ENCODE measurements at places on chromosomes 11 and 22.

- DNase-seq = no peak
Measured at GRCh38 chr11:125465255-125465654, 30.8 kb downstream of the FEZ1 start.

- no peak for DNase-seq
Measured at GRCh38 chr11:12785901-12786300, 111.7 kb downstream of the TEAD1 start.

DNA sequence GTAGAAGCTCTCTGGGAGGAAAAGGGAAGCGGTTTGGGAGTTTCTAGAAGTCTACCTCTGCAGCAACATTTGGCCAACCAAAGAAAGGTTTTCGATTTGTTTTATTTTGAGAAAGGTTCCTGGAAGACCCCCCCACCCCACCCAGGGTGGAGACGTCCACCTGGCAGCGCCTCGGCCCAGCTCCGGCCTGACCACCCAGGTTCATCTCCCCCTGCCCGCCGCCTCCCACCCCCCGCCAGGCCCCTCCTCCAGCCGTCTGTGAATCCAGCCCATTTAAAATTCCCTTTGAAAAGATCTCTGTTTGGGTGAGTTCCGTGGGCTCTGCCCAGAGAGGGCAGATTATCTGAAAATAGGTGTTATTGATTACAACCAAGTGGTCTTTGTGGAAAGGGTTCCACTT, 43.3 kb downstream of the KCNJ1 start:
- no peak for DNase-seq

GRCh38 chr11:73612601-73613140, 14.8 kb upstream of the FAM168A start:
- no peak for DNase-seq

DNA sequence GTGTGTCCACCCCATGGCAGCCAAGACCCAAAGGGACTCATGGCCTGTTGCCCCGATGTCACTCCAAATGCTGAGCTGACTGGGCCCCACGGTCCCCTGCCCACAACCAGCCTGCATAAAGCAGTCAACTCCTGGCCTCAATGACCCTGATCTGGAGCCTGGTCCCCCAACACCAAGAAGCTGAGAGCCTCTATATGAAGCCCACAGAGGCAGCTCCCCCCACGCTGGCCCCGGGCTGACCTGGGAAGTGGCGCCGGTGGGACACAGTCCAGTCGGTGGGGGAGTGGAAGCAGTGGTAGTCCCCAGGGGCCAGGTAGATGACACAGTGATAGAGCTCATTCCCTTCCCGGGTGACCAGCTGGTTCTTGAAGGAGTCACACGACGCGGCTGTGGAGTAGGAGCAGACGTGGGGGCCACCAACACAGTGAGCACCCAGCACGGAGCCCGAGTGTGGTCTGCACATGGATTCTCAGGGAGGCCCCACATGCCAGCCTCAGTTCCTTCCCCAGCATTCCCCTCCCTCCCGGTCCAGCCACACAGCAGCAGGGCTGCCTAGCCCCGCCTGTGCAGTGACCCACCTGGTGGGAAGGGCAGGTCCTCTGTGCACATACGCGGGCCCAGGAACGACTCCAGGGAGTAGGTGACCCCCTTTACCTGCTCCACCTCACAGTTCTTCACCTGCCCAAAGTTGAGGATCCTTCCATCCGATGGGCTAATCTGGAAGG, 41.1 kb downstream of the PISD start:
- no peak for DNase-seq

DNA sequence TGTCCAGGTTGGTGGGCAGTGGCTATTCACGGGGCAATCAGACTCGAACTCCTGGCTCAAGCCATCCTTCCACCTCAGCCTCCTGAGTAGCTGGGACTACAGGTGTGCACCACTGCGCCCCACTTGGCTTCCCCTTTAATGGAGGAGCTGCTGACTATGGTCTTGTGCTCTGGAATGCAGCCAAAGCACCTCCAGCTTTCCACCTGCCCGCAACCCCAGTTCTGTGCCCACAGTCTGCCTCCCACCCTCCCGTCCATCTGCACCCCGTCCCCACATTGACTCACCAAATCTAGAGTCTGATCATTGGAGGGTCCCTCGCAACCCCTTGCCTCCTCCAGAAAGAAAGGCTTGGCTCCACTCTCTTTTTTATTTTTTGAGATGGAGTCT, 41.0 kb downstream of the KCNJ4 start:
- DNase-seq = no peak

GRCh38 chr22:30077279-30077880, 2.9 kb upstream of the HORMAD2 start:
- no peak for DNase-seq

DNA sequence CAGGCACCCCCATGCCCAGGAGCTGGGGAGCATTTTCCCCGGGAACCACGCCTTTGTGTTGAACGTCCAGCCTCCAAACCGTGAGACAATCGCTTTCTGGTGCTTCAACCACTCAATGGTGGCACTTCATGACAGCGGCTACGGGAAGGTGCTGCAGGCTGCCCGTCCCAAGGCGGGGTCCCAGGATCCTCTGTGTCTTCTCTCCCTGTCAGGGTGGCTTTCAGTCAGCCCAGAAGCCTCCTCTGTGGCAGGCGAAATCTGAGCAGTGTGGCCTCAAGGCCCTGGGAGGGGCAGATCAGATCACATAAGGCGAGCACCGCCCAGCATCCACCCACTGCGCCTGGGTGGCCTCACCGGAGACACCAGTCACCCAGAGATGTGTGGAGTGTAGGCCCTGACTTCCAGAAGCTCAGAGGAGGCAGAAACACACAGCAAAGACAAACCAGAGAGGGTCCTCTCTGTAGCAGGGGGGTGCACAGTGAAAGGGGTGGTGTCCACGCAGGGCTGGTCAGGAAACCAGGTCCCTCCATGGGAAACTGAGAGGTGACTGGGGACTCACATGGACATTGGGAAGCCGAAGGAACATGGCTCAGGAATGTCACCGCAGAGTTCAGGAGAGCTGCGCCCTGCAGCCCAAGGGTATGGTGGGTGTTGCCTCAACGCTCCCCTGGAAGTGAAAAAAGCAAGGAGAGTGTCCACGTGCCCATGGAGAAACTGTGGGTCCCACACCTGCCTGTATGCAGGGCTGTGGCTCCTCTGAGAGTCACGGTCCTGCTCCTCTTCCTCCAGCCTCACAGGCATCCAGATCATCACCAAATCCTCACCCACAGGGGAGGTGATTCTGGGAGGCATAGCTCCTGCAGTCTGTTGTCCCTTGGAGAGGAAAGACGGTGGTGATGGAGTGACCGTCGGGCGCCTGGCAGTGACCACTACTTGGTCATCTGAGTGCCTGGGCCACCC, 1420.7 kb downstream of the TBC1D22A start:
- no peak for DNase-seq

DNA sequence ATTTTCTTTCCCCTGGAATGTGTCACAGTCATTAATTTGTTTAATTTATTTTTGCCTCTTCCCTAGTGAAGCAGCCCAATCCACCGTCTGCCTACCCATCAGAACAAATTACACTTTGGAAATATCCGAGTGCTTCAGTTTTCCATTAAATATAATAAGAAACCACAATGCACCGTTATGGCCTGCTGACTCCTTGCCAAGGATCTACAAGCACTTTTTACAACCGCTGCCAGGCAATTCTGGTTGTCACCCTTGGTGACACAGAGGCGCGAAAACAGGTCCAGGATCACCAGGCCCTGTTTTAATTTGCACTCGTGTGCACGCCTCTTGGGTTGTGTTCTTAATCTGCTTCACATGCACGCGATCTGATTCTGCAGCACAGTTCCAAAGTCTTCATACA, 43.9 kb downstream of the KIRREL3 start:
- no peak for DNase-seq

DNA sequence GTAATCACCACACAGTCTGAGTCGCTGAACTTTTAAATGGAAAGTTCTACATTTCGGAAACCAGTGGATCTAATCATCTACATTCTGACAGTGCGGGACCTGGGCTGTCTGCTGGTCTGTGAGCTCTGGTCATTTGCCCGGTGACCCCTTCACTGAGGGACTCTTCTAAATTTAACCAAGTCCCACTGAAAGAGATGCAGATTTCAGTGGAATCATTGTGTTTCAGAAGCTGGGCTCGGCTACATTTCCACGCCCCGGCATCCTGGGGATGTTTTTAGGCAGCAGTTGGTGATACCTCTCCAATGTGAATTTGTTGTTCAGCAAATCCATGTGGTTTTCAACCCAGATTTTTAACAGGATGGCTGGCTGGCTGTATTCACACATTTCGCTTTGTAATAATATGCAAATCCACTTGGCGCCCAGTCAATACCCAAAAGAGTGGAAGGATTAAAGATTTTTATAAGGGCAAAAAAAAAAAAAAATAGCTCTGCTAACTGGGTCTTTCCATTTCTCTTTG, 145.5 kb upstream of the RASSF10 start:
- no peak for DNase-seq

GRCh38 chr11:28632338-28632737, 524.1 kb downstream of the METTL15 start:
- DNase-seq = no peak

DNA sequence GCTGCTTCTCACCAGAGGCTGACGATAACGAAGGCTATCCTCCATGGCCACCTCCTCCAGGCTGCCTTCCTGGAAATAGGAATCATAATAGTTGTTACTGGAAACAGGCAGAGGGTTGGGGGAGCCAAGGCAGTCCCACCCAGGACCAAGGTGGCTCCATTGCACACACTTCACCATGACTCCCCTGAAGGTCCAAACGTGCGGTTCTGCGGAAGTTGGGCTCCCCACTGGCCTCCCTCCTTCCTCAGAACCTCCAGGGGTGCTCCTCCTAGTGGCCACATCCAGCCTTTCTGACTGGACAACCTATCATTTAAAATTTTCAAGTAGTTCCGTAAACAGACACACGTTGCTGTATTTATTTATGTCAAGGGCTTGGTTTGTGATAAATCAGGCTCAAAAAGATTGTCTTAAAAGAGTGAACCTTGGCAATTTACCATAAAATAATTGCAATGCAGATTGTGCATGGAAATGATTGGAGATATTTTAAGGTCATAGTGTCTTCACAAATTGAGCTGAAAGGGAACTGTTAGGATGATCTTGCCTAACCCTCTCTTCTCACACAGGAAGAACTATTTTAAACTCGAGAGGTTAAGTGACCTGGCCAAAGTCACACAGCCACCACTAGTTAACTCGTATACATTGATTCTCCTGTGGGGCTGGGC, 1.4 kb upstream of the TCN2 start:
- peak; percentile 81 for DNase-seq

DNA sequence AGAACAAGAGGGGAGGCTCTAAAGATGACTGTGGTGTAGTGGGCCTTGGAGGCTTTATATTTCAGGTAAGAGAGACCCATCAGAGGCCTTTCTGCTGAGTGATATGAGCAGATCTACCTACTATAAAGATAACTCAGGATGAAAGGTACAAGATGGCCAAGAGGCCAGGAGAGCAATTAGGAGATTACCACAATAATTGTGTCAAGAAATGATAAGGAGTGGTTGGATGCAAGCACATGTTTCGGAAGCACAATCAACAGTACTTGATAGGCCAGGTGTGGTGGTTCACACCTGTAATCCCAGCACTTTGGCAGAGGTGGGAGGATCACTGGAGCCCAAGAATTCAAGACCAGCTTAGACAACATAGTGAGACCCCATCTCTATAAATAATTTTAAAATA, 43.8 kb downstream of the SIK3 start:
- DNase-seq = no peak

GRCh38 chr11:67357831-67358670, 4.7 kb upstream of the POLD4 start:
- DNase-seq = no peak

- peak; percentile 0 for DNase-seq
Measured at GRCh38 chr11:98834776-98835175, 186.0 kb upstream of the CNTN5 start.

Measured in hematopoietic multipotent progenitor cell treated with erythropoietin and hydrocortisone succinate and interleukin-3 and kit ligand, for 4 days (in vitro differentiated cells).